ENCODE measurements at places on chromosomes 4 and X.

DNA sequence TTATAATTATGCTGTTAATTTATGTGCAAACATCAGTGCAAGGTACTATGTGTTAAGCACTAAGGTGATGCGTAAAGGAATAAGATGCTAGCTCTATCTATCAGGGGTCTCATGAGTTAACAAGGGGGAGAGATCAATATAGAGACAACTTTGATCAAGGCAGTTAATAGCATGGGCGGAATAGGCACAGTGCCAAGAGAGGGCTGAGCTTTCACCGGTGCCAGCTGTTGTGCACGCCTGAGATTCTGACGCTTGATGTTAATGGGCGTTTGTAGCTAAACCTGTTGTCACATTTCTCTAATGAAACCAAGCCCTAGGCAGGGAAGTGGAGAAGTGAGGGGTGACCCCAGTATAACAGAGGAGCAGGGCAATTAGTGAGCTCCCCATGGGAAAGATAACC, 86.0 kb upstream of the NMU start:
- no peak for DNase-seq

DNA sequence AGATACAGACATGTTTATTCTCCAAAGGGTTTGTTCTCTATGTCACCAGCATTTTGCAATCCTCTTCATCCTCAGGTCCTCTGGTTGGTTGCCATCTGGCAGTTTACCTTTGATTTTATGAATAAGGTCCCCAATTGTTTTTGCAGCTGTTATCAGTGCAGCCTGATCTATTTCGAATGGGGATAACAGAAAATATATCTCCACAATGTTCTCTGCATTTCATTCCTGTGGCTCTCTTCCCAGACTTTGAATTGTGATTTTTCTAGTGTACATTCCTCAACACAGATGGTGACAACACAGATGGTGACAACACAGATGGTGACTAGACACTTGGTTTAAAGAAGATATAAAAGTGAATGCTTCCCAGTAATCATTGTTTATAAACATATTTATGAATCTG, 74.1 kb downstream of the FBXO8 start:
- DNase-seq: no peak

- DNase-seq: no peak
Observed at GRCh38 chrX:41604766-41605543, 83.8 kb upstream of the GPR34 start.

GRCh38 chr4:118398226-118399090, 45.7 kb upstream of the PRSS12 start:
- DNase-seq: no peak

DNA sequence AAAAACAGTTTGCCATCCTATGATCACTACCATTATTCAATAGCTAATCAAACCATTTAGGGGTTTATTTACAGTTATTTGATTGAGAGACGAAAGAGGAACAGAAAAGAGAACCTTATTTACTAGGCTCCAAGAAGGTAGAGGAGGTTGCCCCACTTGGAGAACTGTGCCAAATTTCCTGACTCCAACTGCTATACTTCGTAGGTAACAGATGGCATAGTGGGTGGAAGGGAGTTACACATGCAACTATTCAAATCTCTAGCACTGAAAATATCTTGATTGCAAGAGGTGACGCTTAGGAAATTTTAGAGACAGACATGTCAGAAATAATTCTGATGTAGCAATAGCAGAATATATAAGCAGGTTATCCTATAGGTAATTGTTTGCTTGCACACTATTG, 38.0 kb upstream of the TMPRSS11F start:
- no peak for DNase-seq

Data from stimulated activated CD8-positive, alpha-beta memory T cell treated with anti-CD3 and anti-CD28 coated beads, Interleukin-4, amount 100 ng/mL, for 4 hours (primary cell).